ENCODE measurements at places on chromosomes 16 and 17. TPM values are rescaled to one million over a fixed set of nuclear protein-coding genes. Genes with fewer than 3 reads are reported as not detected.

Gene JPT2
- 129 TPM for total RNA-seq

Gene IL17C
- total RNA-seq: not detected

Gene WNK4
- not detected for total RNA-seq

Gene KCNH6
- total RNA-seq: not detected

DNA sequence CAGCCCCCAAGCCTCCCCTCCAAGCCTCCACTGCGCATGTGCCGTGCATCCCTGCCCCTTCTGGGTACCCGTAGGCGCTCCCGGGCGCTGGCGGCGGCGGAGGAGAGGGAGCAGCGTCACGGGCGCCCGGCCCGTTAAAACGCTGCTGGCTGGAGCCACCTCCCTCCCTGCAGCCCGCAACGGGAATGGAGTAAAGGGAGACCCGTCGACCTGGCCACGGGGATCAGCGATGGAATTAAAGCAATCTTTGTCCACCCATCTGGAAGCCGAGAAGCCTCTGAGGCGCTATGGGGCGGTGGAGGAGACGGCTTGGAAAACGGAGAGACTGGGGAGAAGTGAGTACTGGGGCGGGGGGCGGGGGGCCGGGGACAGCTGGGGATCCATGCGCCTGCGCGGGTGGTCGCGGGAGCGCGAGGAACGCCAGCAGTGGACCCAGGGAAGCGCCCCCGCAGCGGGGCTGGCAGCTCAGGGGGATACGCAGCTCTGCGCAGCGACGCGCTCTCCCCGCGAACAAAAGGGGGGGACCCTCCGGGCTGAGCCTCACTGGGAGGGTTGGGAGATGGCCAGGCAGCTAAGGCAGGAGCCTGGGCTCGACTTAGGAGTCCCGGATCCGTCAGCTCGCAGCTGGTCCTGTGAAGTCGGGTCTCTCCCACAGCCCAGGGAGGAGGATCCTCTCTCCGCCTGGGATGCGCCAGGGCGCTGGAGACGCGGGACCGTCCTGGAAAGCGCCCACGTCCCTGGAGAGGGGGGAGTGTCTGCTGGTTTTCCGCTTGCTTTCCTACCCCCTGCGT is at the start of gene BMERB1:
BMERB1 (plus strand) TSS at position 164 of the 791 bp plus-strand sequence; CDS start at position 230, 66 bp downstream.
- DNase-seq: peak; percentile 80

GRCh38 chr17:31058976-31059375 is 35.8 kb upstream of the NF1 start:
- no peak for DNase-seq

GRCh38 chr16:48432136-48432535 is 46.9 kb upstream of the SIAH1 start:
- DNase-seq: no peak

DNA sequence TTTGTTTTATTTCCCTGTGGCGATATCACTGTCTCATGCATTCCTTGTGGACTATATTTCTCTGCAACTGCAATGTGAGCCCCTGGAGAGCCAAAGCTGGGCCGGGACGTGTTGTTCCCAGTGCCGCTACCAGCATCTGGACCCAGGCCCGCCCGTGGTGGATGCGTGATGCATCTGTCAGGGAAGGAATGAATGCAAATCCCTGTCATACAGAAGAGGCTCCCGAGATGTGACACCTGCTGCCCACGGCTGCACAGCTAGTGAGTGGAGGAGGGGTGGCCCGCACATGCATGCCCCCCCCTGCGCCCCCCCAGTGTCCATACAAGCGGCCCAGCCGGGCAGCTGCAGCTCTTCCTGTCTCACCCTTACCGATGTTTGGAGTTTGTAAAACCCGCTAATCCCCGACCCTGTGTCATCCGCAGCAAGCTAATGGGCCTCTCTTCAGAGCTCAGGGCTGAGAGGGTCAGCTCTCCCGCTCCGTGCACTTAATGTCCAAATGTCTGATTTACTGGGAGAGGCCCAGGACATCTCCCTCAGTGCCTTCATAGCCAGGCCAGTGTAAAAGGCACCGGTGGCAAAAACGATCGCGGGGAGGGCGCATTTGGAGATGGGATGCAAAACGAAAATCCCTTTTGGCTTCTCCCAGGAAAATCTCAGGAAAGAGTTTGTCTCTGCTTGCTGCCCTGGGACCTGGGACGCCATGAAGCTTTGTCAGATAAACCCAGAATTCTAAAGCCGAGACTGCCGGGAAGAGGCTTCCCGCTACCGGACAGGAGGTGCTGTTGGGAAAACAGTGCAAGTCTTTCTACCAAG is 91.8 kb downstream of the FOXL1 start:
- no peak for DNase-seq

DNA sequence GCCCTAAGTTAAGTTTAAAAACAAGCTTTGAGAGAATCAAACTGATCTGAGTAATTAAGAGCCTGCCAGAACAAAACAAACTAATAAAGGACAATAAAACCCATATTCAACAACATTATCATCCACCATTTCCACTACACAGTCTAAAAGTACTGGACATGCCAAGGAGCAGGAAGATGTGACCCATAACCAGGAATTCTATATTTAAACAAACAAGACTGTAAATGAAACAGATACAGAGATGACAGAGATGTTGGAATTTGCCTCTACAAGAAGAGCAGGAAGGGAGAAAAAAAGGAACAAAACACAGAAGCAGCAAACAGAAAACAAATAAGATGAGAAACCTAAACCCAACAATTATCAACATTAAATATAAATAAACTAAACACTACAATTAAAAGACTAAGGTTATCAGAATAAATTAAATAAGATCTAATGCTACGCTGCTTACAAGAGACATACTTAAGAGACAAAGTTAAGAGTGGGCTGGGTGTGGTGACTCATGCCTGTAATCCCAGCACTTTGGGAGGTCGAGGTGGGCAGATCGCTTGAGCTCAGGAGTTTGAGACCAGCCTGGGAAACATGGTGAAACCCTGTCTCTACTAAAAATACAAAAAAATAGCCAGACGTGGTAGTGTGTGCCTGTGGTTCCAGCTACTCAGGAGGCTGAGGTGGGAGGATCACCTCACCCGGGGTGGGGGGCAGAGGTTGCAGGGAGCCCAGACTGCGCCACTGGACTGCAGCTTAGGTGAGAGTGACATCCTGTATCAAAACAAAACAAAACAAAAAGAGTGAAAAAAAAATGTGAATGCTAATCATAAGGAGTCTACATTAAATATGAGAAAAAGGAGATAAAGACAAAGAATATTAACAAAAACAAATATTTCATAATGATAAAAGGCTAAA is 50.6 kb downstream of the CREBBP start:
- DNase-seq: no peak

GRCh38 chr16:50941681-50942080 is 199.8 kb downstream of the CYLD start:
- DNase-seq: no peak
